HS-27A (cell line): ENCODE measurements at places on chromosomes 11 and 22.

GRCh38 chr11:131591051-131591461, 220.6 kb downstream of the NTM start:
- DNase-seq: no peak

- no peak for DNase-seq
Observed at GRCh38 chr11:132639403-132639802, 892.9 kb downstream of the OPCML start.

DNA sequence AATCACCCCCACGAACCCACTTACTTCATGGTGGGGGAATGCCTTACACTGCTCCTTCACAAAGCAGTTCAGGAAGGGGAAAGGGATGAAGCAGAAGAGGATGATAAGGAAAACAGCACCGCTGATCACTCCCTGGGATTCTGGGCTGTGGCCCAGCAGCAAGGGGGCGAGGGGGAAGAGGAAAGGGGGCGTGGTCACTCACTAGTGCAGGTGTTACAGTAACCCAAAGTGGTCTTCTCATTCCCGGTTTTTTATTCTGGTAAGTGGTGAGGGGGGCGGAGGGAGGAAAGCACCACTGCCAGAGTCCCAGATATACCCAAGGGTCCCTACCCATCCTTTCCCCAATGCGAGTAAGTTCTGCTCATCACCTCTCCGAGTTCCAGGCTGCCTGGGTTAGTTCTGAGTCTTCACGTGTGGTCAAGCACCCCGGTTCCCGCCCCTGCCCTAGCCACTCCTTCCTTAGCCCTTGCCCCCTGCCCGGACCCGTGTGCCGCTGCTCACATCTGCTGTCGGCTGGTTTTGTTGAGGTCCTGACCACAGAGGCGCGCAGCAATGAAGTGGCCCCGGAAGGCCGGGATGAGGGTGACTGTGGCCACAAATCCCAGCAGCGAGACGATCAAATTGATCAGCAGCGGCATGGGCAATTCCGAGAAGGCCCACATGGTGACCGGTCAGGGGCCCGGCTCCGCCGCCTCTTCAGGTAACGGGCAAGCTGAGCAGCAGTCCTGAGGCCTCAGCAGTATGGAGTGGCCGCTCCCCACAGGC, 477 bp downstream of the DPAGT1 start:
- DNase-seq: no peak

DNA sequence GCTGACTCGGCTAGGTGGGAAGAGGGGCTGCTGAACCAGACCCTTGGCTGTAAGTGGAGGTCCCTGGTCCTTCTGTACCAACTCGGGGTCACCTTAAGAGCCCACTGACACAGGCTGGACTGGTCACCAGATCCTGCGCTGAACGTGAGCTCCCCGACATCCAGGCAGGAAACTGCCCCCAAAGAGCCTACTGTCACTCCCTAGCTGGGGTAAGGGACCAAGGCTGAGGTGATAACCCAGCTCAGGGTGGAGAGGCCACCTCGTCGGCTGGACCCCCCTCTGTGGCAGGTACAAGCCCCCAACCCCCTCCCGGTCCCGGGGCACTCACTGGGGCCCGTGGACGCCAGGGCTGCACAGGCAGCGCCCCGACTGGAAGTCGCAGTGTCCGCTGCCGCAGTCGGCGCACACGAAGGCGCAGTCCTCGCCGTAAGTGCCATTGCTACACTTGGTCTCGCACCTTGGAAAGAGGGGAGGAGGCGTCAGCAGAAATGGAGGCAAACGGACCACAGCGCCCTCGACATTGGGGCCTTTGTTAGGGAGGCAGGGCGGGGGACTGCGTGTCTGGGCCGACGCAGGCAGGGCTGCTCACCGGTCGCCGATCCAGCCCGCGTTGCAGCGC, 7.4 kb downstream of the SCARF2 start:
- DNase-seq: no peak

GRCh38 chr11:6611092-6611962, 689 bp downstream of the TAF10 start:
- DNase-seq: no peak

DNA sequence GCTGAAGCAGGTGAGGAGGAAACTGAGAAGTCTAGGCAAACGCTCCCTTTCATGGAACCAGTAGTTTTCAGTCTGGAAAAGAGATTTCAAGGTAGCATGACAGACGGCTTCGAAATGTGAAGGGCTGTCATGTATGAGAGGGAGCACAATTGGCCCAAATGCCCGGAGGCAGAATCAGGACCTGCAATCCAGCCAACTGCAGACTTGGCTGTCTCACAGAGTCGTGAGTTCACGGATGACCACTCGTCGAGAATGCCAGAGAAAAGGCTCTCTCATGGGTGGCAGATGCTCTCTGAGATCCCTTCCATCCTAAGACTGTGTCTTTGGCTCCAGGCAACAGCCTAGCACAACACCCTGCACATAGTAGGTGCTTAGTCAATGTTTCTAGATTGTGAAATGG, 134.8 kb downstream of the DSCAML1 start:
- DNase-seq: no peak

- no peak for DNase-seq
Observed at GRCh38 chr11:133916784-133917440, 39.9 kb downstream of the IGSF9B start.

DNA sequence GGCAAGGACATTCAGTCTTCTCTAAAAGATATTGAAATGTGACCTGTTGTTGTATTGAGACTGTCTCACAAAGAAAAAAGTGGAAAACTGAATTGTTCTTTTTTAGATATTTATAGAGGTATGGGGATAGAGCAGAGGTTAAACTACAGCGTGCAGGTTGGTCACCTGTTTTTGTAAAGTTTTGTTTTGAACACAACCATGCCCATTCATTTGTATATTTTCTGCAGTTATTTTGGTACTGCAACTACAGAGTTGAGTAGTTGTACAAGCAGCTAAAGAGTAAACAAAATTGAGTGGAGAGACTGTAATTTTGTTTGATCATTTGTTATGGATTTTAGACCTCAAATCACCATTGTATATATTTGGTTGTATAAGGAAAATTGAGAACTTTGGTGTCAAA, 11.3 kb downstream of the EED start:
- no peak for DNase-seq

GRCh38 chr11:119167933-119168332, 592 bp upstream of the NLRX1 start:
- DNase-seq: no peak

GRCh38 chr22:43319661-43320486, 23.3 kb downstream of the SCUBE1 start:
- no peak for DNase-seq

DNA sequence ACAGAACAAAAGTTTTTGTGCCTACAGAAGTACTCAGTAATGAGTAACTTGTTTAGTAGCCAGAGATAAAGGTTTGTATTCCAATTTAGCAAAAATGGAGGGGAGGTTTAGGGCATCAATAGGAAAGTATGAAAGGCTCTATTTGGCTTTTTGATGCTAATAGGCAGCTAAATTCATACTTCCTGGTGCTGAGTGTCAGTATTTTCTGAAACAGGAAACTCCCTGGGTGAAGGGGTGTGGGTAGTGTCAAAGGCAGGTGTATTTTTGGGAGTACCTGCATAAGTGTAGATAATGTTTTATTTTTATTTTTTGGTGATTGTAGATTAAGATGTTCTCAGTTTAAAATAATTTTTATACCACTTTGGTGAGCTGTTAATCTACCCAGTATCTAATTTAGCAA, 29.3 kb upstream of the MMP7 start:
- DNase-seq: no peak

- DNase-seq: no peak
Observed at GRCh38 chr11:125496529-125496857, 428 bp upstream of the FEZ1 start.

GRCh38 chr11:91608677-91609076, 615.9 kb upstream of the FAT3 start:
- no peak for DNase-seq

DNA sequence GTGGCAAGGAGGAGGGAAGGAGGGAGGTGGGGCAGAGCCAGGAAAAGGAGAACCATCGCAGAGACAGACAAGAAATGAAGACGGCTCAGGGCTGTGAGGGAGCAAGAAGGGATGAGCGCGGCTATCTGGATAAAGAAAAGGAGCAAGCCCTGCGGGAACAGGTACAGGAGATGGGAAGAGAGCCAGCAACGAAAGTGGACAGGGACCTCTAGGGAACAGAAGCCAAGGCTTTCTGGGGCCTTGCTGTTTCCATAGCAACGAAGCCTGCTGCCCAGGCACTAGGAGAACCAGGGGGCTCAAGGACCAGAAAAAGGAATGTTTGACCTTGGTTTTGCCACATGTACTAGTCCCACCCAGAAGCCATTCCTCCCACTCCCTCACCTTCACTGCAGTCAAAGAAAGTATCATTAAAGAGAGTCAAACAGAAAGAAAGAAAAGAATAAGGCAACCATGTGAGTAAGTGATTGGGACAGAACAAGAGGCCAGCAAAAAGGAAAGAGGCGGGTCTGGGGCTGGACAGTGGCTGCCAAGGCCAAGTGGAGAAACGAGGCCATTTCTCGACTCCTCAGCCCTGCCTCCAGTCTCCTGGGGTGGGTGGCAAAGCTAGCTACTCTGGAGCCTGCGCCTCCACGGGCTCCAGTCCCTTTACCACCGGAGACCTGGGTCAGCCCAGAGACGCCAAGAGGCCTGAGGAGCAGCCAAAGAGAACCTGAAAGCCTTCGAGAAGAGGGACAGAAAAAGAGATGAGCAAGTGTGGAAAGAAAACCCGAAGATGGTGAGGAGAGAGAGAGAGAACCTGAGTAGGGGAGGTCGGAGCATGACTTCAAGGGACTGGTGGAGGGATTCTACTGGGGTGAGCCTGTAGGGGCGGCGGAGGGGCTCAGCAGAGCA, 35.1 kb downstream of the NRXN2 start:
- no peak for DNase-seq

GRCh38 chr22:50220603-50221409, 20.0 kb downstream of the SELENOO start:
- DNase-seq: no peak

DNA sequence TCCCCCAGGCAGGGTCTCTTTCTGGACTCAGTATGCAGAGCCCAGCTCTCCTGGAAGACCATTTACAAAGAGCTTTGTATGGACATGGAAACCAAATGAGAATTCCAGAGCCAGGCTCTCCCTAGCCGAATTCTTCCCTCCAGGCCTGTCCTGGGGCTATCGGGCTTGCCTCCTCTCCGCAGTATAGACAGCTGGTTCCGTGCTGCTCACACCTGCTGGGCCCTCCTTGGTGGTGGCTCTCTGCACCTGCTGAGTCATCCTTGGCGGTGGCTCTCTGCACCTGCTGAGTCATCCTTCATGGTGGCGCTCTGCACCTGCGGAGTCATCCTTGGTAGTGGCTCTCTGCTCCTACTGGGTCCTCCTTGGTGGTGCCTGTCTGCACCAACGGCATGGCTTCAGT, 743.5 kb downstream of the BRD1 start:
- DNase-seq: no peak

GRCh38 chr11:29527391-29527936, 489.4 kb downstream of the KCNA4 start:
- peak; percentile 59 for DNase-seq

DNA sequence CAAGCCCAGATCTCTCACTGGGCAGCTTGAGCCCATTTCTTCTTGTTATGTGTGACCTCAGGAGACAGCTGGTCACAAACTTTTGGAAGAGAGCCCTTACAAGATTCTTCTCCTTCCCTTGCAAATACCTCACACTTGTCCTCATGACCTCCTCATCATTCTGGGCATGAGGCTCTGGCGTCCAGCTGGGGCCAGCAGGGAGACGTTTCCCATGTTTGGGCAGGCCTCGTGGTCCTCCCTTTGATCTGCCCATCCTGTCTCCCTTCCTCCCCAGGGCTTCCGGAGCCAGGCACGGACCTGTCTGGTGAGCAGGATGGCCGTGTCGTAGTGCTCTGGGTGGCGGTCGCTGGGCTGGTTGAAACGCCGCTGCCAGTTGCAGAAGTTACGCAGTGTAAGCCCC, 9.7 kb downstream of the ADAMTS8 start:
- DNase-seq: no peak

DNA sequence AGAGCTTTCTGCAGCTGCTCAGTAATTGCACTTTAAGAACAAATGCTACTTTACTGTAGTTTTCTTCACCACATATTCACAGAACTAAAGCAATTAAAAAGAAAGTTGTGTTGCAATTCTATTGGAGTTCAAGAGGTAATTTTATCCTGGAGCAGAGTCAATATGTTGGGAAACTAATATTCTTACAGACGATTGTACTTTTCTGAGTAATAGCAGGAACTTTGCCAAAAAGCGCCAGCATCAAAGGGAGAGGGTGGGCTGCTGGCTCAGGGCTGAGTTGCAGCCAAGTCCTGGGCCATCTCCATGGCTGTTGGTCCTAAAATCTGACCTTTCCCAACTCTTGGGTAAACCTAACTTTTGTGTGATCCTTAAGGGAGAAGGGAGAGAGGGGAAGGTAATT, 73.6 kb upstream of the MYO18B start:
- no peak for DNase-seq

- DNase-seq: no peak
Observed at GRCh38 chr11:16408619-16409018, 52.3 kb upstream of the SOX6 start.

GRCh38 chr22:43476341-43476740, 64.5 kb downstream of the MPPED1 start:
- DNase-seq: no peak

DNA sequence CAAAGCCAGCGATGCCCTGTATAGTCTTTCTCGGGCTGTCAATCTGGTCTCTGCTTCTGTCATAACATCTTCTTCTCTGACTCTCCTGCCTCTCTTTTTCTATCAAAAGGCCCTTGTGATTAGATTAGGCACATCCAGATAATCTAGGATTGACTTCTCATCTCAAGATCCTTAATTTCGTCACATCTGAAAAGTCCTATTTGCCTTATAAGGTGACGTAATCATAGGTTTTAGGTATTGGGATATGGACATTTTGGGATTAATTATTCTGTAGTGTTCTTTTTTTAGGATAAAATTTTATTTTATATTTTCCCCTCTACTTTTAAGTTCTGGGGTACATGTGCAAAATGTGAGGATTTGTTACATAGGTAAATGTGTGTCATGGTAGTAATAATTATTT, 480.8 kb upstream of the CCDC90B start:
- no peak for DNase-seq

GRCh38 chr11:65291613-65292012, 23.1 kb upstream of the CDC42EP2 start:
- DNase-seq: peak; percentile 60

DNA sequence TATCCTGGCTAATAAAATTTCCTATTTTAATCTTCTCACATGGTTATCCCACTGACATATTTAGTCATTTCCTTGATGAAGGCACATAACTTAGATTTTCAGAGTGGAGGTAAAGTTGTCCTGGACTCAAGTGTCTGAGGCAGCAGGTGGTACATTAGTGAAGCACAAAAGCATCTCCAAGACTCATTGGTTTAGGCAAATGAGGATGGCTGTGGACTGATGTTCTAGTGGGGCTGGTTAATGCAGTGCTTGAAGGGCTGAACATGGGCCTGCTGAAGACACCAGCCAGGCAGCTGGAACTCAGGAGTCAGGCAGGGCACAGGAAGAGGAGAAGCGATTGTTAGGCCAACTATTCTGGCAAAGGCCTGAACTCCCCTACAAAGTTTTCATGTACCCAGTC, 76.3 kb upstream of the SESN3 start:
- no peak for DNase-seq

- DNase-seq: no peak
Observed at GRCh38 chr11:78037056-78037455, 14.0 kb upstream of the KCTD14 start.

- no peak for DNase-seq
Observed at GRCh38 chr22:23205339-23206049, 25.2 kb downstream of the BCR start.
